ENCODE measurements at places on chromosomes 6 and 20.

- DNase-seq: no peak
These were observed 17.4 kb downstream of the TMEM242 start for GRCh38 chr6:157305670-157306653.

- no peak for DNase-seq
These were observed 83.8 kb upstream of the FAM184A start for GRCh38 chr6:119162134-119162775.

- no peak for DNase-seq
These were observed 187.1 kb downstream of the ID4 start for GRCh38 chr6:20024316-20024673.

GRCh38 chr6:53418288-53418687 is 69.5 kb upstream of the ELOVL5 start:
- no peak for DNase-seq

GRCh38 chr20:4102381-4102780 is 87.0 kb upstream of the RNF24 start:
- no peak for DNase-seq

DNA sequence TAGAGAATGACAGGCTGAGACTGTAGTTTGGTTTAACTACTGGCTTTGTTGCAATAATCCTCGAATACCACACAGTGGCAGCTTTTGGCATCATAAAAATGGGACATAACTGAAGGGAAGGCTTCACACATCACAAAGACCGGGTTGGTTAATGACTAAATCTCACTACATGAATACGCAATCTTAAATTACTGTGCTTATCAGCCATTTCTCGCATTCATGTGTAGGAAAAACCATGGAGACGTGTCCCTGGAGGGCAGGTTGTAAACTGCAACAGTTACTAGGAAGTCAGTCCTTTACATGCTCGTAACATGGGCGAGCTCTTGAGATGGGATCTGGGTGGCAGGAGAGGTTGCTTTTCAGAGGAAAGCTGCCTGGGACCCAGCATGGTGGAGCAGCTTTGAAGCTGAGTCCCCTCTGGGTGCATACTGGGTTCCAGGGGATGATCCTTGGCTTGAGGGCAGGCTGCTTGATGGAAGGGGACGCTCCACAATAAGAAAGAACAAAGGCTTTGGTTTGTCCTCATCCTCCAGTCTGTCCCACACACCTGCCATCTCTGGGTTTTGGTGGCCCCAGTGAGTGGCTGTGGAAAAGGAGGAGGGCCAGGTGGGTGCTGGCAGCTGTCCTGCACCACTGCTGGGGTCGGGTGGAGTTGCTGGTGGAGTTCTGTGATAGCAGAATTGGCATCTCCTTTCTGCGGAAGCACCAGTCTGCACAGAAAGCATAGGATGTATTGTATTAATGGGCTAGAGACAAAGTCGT is 2.1 kb downstream of the RPS21 start:
- DNase-seq: no peak

Measured in NCI-H446 treated with DMSO at 0.1 percent for 48 hours (cell line).